ENCODE measurements at places on chromosomes 1 and 21.

GRCh38 chr1:55781944-55782482, 566.8 kb upstream of the USP24 start:
- no peak for DNase-seq

GRCh38 chr1:230140221-230141020, 73.4 kb downstream of the GALNT2 start:
- no peak for DNase-seq

DNA sequence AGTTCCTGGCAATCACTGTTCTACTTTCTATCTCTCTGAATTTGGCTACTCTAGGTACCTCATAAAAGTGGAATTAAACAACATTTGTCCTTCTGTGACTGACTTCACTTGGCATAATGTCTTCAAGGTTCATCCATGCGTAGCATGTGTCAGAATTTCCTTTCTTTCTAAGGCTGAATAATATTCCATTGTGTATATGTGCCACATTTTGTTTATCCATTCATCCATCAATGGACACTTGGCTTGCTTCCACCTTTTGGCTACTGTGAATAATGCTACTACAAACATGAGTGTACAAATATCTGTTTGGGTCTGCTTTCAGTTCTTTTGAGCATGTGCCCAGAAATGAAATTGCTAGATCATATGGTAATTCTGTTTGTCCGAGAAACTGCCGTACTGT, 14.7 kb downstream of the CACHD1 start:
- DNase-seq: no peak

DNA sequence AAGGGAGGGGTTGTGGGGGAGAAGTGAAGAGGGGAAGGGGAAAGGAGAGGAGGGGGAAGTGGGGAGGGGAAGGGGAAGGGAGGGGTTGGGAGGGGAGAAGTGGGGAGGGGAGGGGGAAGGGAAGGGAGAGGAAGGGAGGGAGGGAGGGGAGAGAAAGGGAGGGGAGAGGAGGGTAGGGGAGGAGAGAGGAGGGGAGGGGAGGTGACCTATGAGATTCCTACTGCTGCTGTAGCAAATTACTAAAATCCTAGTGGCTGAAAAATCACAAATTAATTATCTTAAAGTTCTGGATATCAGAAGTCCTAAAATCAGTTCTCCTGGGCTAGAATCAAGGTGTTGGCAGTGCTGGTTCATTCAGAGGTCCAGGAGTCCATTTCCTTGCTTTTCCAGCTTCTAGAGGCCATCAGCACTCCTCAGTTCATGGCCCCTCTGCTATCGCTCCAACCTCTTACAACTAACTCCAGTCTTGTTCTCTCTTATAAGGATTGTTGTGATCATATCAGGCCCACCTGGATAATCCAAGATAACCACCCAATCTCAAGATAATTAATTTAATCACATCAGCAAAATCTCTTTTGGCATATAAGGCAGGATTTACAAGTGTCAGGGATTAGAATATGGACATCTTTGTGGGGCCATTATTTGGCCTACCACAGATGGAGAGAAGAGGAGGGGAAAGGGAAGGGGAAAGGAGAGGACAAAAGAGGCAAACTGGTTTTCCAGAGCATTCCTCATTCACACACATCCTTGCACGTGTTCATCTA, 30.4 kb upstream of the KANK4 start:
- no peak for DNase-seq

- DNase-seq: no peak
These were observed 22.8 kb downstream of the DHX9 start for GRCh38 chr1:182861994-182862393.

DNA sequence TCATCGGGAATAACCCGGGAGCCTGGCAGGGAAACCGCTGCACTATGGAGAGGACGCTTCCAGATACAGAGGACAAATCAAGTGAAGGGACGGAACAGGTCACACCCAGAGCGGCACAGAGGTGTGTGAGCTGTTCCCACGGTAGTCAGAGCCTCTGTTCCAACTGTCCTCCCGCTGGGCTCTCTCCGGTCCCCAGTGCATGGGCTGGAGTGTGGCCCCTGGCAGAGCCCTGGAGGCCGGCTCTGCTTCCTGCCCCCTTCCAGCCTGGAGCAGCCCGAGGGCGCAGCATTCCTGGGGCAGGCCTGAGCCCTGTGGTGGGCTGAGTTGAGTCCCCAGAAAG, 11.9 kb upstream of the ZBTB21 start:
- DNase-seq: no peak

All from activated T-cell treated with anti-CD3 and anti-CD28 coated beads, Interleukin-2, amount 50 U/mL, for 24 hours (primary cell).